Left cardiac atrium (tissue), 4 donors: ENCODE measurements at places on chromosomes 16 and 17.

DNA sequence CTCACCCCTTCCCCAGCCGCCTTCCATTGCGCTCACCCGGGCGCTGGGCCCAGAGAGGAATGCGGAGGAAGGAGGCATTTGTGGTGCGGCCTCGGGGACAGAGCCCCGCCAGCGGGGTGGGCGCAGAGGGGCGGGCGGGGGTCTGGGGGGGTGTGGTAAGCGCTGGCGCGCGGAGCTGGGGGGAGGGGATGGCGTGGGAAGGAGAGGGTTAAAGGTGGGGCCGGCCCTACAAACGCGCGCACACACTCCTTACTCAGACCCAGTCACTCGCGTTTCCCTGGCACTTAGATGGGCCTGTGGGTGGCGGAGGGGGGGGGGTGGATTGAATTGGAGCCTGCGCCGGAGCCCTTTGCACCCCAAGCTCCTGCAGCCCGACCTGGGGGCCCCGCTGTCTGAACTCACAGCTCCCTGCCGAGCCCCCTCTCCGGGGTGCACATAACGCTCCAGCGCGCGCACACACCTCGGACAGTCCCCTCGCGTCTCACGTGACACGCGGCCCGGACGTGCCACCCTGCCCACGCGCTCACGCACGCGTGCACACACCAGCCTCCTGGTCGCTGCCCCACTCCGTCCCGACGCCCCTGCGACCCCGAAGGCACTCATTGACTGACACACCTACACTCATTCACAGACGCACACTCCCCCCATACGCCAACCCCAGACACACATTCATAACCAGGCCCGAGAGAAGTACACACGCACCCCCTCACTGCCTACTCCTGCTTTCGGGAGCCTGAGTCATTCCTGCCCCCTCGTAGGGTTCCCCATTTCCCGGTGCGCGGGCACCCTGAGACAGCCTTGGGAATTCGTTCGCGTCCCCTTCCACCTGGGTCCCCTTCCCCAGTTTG is 844 bp downstream of the TBKBP1 start:
- DNase-seq = peak; percentile 82

- DNase-seq = no peak
Observed at GRCh38 chr16:86019446-86020047, 120.6 kb downstream of the IRF8 start.

DNA sequence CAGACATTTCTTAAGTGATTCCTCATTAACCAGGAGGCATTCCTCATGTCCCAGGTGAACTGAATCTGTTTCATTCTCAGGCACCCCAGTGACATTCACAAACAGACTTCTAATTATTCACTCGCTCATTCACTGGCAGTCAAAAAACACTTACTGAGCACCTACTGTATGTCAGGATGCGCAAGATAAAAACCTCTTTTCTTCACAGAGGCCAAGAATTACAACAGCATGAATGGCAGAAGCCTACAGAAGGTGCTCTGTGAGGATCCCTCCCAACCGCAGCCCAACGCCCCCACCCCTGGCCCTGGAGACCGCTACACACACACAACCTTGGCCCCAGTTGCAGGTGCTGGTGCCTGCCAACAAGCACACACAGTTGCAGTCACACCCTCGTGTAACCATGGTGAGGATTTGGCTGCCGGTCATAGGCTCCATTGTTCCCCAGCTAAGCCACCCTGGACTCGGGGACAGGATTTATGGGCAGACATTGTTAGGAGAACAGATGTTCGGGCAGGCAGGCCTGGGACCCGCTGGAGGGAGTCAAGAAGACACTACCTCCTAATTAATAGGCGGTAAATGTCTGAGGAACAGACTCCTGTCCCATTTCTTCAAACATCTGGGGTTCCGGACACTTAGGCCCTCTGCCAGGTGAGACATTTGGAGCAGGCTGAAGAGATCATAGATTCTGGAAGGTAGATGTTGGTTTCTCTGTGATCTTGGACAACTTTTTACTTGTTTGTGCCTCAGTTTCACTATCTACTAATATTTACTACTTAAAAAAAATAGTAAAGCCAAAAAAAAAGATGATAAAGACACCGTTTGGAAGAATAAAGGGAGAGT is 43.2 kb downstream of the CUEDC1 start:
- DNase-seq = peak; percentile 96

DNA sequence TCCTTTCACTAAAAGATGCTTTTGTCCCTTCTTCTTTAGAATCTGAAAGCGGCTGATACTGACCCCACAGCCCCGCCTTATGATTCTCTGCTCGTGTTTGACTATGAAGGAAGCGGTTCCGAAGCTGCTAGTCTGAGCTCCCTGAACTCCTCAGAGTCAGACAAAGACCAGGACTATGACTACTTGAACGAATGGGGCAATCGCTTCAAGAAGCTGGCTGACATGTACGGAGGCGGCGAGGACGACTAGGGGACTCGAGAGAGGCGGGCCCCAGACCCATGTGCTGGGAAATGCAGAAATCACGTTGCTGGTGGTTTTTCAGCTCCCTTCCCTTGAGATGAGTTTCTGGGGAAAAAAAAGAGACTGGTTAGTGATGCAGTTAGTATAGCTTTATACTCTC is 10.1 kb upstream of the TANGO6 start:
- no peak for DNase-seq

DNA sequence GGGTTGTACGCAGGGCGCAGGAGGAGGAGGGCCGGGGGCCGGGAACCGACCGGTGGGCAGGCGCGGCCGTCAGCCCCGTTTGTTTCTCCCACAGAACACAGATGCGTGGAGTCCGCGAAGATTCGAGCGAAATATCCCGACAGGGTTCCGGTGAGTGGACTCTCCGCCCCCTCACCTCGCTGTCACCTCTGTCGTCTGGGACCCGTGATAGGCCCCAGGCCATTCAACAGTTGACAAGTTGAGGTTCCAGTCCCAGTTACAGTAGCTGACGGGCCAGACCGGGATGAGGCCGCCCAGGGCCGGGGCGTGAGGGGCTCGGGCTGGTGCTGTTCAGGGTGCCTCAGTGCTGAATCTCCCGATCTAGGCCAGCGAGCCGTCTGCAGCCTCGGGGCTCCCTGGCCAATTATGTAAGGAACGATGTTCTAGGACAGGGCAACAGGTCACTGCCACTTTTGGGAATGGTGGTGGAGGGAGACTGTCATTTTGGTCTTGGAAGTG is 628 bp downstream of the GABARAPL2 start:
- no peak for DNase-seq

GRCh38 chr16:69924777-69925191 is 26.4 kb upstream of the CLEC18A start:
- DNase-seq = peak; percentile 84

- no peak for DNase-seq
Observed at GRCh38 chr17:28584434-28584833, 7.7 kb upstream of the ALDOC start.

- no peak for DNase-seq
Observed at GRCh38 chr17:42893359-42893758, 7.2 kb upstream of the G6PC1 start.
